Mesendoderm (in vitro differentiated cells): ENCODE measurements at places on chromosomes 1 and 21.

DNA sequence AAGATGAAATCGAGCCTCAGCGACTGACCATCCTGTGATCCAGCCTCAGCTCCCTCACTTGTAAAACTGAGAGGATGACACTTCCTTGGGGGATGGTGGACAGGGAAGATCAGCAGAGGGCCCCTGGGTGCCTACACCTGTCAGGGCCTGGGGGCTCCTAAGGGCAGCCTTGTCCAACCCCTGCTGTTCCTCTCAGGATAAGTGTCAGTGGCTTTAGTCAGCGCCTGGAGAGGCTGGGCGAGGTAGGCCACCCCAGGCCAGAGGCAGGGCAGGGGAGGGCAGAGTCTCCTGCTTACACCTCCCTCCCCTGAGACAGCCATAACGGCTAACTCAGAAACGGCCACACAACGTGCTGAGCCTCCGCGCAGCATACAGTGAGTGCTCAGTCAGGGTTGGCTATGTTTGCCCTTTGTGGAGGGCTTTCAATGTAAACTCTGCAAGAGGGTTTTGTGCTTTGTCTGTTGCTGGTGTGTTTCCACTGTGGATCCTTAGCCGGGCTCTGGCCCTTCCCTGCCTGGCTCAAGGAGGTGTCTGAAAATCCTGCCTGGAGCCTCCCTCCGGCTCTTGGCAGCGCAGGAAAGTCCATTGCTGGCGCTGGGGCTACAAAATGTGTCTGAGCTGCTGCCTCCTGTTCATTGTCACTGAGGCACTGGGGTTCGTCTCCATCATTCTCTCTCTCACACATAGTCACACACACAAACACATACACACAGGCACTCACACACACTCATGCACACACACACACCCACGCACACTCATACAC, 588.4 kb downstream of the PTPRU start:
- H3K27ac ChIP-seq = no peak overlapping the region
- H3K27me3 ChIP-seq = no peaks in the 10 kb centered on the region
- no peaks in the 10 kb centered on the region for H3K4me1 ChIP-seq
- no peaks in the 10 kb centered on the region for H3K36me3 ChIP-seq
- no peak for DNase-seq
- no peak overlapping the region for H3K4me3 ChIP-seq

- peak overlapping the region; percentile 66 for H3K27ac ChIP-seq
- no peak overlapping the region for H3K4me3 ChIP-seq
These were observed 10.1 kb downstream of the TNNI3K start for GRCh38 chr1:74245168-74245772.

DNA sequence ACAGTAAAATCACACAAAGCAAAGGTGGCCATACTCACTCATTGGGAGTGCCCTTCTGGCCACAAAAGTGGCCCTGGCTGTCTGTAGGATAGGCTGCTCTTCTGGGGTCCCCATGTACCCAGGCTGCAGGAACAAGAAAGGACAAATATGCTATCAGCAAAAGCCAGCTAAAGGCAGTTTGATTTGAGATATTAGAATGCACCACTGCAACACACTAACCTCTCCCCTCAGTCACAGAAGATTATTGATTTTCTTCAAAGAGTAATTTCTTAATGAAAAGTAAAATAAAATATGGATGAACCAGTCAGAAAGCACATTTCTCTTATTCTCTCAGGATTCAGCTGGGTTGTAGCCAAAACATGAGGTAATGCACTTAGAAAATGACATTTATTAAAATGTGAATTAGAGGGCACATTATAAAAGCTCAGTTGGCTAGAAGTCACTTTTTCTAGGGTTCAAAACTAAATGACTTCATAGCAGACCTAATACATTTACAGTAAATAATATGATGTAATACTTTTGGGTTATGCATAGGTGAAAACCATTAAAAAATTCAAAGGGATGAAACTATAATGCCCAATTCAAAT, 140.8 kb downstream of the LHX8 start:
- no peak overlapping the region for H3K4me3 ChIP-seq
- no peaks in the 10 kb centered on the region for H3K4me1 ChIP-seq
- no peak overlapping the region for H3K27ac ChIP-seq
- DNase-seq = no peak

- H3K4me1 ChIP-seq = no peaks in the 10 kb centered on the region
- H3K27me3 ChIP-seq = no peaks in the 10 kb centered on the region
- H3K27ac ChIP-seq = no peak overlapping the region
- DNase-seq = no peak
- H3K36me3 ChIP-seq = peaks cover 3% of the 10 kb centered on the region
- H3K4me3 ChIP-seq = no peak overlapping the region
These were observed 43.3 kb upstream of the KCNQ4 start for GRCh38 chr1:40740039-40740996.

GRCh38 chr21:46188226-46189212, 4.3 kb upstream of the SPATC1L start:
- peaks cover 12% of the 10 kb centered on the region for H3K36me3 ChIP-seq
- DNase-seq = peak; percentile 87
- peak overlapping the region; percentile 36 for H3K27ac ChIP-seq

- H3K4me3 ChIP-seq = no peak overlapping the region
- no peaks in the 10 kb centered on the region for H3K27me3 ChIP-seq
- H3K27ac ChIP-seq = no peak overlapping the region
- H3K36me3 ChIP-seq = no peaks in the 10 kb centered on the region
These were observed 54.1 kb upstream of the MUTYH start for GRCh38 chr1:45394342-45394741.

DNA sequence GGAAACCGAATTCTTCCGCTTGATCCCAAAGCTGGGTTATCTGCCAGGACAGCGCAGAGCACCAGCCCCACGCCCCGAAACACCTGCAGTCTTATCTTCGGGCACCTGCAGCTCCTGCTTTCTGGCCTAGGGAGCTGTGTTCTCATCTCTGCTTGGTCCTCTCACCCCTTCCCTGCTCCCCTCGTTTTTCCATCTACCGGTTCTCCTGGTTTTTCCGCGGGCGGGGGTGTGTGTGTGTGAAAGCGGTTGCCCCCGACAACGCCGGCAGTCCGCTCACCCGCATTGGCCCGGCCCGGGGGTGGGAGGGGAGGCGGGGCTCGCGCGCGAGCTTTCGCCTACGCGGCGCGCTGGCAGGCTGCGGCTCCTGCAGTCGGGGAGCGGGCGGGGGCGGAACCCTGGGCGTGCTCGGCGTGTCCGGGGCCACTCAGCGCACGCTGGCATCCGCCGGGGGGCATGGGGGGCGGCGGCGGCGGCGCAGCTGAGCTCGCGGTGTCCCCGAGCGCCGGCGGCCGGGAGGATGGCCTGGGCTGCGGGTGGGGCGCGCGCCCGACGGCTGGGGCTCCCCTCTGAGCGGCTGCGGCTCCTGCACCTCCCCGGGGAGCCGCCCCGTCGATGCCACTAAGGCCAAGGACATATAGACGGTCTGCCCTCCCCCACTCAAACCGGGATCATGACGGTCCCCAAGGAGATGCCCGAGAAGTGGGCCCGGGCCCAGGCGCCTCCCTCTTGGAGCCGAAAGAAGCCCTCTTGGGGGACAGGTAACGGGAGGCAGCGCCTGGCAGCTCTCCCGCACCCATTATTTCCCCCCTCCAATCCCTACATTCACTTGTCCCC, 3.2 kb downstream of the ATP8B2 start:
- H3K4me3 ChIP-seq = no peak overlapping the region
- peaks cover 16% of the 10 kb centered on the region for H3K4me1 ChIP-seq
- H3K27me3 ChIP-seq = no peaks in the 10 kb centered on the region

GRCh38 chr1:182783068-182783467, 6.5 kb upstream of the NPL start:
- peaks cover 2% of the 10 kb centered on the region for H3K27me3 ChIP-seq
- no peak overlapping the region for H3K4me3 ChIP-seq
- DNase-seq = peak; percentile 59
- H3K36me3 ChIP-seq = no peaks in the 10 kb centered on the region

- H3K36me3 ChIP-seq = no peaks in the 10 kb centered on the region
- H3K4me1 ChIP-seq = peaks cover 19% of the 10 kb centered on the region
- H3K27ac ChIP-seq = no peak overlapping the region
- H3K4me3 ChIP-seq = no peak overlapping the region
- no peaks in the 10 kb centered on the region for H3K27me3 ChIP-seq
These were observed 45.4 kb upstream of the WASF2 start for GRCh38 chr1:27535386-27535785.
